GM12878 (cell line): ENCODE measurements at places on chromosomes 1 and 21. TPM values are rescaled to one million over a fixed set of nuclear protein-coding genes. Genes with fewer than 3 reads are reported as not detected.

The CD1E gene
- total RNA-seq: not detected in 2 replicates

DNA sequence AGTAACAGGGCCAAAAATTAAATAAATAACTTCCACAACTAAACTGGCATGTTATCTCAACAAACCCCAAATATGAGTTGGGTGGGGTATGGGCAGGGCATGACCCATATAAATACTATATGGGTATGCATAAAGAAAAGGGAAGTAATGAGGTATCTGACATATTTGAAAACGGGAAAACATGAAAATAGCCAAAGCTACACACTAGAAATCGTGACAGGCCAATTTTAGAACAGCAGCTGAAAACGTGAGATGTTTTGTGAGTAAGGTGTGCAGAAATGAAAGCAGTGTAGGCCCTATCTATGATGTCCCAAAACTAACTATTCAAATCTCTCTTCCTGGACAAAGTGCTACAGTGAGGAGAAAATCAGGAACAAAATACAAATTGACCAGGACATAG, 537.9 kb upstream of the NR5A2 start:
- DNase-seq: no peak

DNA sequence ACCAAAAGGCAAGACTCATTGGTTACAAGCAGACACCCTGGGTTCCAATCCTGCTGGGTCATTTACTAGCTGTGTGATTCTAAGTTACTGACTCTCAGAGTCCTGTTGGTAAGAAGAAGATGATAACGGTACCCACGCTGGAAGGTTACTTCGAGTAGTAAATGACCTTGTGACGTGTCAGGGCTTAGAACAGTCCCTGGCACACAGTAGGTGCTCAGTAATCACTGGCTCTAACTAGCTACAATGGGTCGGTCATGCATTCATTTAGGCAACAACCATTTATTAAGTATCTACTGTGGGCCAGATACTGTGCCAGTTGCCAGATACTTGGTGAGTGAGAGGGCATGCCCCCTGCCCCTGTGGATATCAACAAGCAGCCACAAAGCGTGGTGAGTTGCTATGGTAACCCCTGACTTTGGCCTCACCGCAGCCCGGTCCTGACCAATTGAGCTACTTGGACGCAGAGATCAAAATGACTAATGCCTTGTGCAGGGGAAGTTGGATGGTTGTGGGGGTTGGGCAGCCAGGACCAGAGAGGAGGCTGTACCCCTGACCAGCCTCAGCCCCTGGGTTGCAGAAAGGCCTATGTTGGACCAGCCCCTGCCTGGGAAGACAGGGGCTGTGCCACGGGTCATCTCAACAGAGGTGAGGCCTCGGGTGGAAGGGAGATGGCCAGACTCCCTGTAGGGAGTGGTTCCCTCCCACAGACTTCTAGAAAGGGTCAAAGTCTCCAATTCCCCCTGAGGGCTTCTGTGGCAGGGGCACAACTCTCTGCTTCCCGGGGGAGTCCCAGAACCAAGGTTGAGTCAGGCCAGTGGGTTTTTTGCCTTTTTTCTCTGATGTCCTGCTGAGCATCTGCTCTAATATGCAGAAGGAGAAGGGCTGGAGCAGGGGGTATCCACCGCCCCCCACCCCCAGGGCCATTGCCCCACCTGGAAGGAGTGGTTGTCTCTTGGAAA, 16.0 kb downstream of the DHRS3 start:
- no peak for DNase-seq

DNA sequence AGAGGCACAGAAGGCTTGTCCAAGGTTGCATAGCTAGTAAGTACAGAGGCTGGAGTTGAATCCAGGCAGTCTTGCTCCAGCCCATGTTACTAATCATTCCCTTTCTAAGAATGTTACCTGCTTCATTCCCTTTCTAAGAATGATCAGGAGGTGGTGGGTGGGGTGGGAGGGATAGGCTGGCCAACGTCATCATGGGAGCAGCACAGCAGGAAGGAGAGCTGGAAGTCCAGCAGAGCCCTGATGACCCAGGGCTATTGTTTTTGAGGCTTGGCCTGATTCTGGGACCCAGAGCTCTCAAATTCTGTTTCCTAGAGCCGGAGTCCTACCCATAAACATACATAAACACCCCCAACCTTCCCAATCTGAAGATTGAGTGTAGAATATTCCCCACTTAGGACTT, 11.8 kb upstream of the CSF1 start:
- no peak for DNase-seq

GRCh38 chr1:194014014-194014413, 827.6 kb upstream of the B3GALT2 start:
- no peak for DNase-seq

GRCh38 chr21:33871171-33871570, 44.4 kb downstream of the ATP5PO start:
- DNase-seq: no peak

DNA sequence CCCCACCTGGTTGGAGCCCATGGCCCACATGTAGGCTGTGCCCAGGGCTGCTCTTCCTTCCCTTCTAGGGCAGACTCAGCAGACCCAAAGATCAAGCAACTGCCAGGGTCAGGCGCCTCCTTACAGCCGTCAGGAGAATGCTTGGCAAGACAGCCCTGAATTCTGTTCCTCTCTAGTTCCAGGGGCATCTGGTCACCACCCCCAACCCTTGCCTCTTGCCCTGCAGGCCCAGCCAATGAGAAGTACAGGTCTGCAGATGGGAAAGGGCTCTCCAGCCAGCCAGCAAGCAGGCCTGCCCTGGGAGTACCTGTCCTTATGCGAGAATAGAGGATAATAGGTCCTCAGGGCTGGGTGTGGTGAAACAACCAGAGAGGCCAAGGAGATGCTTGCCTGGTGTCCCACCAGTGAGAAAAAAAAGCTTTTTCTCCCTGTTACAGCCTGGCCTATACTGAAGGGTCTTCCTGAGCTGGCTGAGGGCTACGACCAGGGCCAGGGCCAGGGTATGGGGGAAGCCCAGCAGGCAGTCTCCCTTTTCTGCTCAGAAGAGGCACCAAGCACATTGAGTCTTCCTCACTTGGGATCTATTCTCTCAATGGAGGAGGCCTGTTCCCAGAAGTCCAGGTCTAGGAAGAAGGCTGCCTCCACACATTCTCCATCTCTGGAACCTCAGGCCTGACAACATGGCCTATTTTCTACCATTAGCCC, 31.4 kb downstream of the NAV1 start:
- no peak for DNase-seq
